ENCODE measurements at places on chromosomes 11 and 22.

GRCh38 chr11:45739866-45740265, 65.1 kb upstream of the SLC35C1 start:
- no peak for DNase-seq

GRCh38 chr11:28106353-28107043, 1.5 kb downstream of the KIF18A start:
- DNase-seq, result no peak

GRCh38 chr11:128234143-128234542, 353.2 kb downstream of the ETS1 start:
- no peak for DNase-seq

DNA sequence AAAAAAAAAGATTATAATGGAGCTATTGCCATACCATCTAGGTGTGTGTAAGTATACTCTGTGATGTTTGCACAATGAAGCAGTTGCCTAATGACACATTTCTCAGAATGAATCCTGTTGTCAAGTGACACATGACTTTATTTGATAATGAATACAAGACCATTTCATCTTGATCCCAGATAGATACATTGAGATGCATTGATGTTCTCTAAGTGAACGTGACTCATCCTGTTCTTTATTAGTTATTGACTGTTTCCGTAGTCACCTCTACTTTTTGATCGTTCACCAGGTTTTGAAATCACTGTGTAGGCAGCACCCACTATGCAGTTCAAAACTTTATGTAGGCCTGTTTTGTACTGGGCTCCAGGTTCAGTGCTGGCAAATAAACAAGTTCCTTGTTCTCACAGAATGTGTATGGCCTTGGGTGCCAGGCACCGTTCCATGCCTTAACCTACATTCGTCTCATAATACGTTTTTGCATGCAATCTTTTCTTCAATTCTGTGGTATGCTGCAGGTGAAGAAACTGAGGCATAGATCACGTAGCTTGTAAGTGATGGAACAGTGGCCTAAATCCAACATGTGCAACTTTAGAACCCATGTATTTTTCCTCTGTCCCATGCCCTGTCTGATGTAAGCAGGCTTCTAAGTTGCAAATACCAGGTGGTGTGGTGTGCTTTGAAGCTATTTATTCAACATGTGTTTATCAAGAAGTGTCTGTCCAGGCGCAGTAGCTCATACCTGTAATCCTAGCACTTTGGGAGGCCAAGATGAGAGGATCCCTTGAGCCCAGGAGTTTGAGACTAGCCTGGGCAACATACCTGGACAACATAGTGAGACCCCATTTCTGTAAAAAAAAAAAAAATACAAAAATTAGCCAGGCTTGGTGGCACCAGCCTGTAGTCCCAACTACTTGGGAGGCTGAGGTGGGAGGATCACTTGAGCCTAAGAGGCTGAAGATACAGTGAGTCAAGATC, 10.4 kb downstream of the SREBF2 start:
- DNase-seq, result no peak

DNA sequence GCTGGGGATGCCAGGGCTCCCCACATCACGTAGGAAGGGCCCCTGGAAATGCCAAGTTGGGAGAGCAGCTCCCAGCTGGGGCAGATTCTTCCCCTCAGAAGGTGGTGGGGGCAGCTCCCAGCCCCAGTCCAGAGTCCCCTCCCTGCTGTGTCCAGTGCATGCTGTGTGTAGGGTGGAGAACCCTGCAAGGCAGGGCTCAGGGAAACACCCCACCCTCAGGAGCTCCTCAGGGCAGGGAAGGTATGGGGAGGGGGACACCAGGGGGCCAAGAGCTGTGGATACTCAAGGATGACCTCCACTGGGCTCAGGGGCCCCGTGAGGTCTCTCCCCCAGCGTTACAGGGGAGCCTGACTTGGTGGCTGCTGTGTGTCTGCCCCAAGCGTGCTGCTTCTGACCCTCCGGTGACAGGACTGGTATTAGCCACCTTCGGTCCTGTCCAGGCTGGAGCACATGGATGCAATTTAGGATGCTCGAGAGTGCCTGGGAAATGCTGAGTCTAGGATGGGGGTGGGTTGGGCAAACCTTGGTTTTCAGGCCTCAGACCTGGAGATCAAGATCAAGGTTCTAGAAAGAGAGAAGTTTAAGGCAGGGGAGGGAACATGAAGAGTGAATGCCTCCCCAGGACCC, 16.1 kb upstream of the CABP7 start:
- DNase-seq, result no peak

DNA sequence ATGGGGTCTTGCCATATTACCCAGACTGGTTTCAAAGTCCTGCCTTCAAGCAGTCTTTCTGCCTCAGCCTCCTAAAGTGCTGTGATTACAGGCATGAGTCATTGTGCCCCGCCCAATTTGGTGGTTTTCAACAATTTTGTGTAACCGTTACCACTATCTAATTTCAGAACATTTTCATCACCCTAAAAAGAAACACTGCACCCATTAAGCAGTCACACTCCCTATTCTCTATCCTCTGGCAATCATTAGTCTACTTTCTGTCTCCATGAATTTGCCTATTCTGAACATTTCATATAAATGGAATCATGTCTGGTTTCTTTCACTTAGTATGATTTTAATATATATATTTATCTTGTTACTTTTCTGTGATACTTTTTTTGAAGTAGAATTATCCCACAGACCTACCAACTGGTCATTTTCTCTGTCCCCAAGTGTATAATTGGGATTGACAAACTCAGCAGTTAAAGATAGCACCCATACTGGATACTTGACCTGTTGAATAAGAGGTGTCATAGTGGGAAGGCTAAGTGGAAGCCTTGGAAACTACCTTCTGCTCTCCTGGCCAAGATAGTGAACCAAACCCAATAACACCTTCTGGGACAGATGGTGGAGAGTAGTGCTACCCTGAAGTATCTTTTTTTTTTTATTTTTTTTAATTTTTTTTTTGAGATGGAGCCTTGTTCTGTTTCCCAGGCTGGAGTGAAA, 64.8 kb downstream of the STIM1 start:
- DNase-seq, result peak; percentile 61

- no peak for DNase-seq
These were observed 28.7 kb upstream of the CTSD start for GRCh38 chr11:1792461-1792860.

DNA sequence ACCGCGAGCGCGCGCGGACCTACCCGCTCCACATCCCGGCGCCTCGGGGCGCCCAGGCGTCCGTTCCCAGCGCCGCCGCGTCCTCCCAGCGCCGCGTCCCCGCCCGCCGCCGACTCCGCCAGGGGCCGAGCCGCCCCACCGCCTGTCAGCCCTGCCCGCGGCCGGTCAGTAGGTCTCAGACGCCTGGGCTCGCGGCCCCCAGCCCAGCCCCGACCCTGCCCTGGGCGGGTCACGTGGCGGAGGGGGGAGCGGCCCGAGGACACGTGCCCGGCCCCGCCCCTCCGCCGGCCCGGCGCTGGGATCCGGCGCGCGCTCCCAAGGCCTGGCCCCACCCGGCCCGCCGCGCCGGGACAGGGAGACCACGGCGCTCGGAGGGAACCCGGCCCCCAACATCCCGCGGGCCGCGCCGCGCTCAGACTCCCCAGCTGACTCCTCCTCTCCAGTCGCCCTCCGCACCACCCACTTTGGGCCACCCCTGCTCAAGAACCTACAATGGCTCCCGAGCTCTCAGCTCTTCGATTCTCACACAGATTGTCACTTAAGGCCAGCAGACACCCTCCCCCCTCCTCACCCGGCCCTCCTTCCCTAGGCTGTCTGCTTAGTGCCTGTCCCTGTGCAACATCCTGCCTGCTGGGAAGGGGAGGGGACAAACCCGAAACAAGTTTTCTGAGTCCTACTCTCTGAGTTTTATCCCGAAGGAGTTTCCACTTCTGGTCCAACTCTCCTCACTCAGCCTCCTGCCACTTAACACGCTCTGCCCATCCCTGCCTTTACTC, at the start of gene RAB3IL1:
RAB3IL1 (minus strand) TSS at position 233 of the 776 bp plus-strand sequence; CDS start at position 34, 199 bp downstream.
- DNase-seq, result no peak

DNA sequence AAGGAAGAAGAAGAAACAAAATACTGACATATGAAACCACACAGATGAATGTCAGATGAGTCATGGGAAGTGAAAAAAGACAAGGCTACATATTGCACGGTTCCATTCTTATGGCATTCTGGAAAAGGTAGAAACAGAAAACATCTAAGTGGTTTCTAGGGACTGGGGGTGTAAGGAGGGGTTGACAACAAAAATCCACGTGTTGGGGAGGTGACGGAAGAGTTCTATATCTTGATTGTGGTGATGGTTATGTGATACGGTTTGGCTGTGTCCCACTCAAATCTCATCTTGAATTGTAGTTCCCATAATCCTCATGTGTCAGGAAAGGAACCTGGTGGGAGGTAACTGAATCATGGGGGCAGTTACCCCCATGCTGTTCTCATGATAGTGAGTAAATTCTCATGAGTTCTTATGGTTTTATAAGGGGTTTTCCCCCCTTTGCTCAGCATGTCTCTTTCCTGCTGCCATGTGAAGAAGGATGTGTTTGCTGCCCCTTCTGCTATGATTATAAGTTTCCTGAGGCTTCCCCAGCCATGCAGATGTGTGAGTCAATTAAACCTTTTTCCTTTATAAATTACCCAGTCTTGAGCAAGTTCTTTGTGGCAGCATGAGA, 6.4 kb upstream of the ARFGAP3 start:
- DNase-seq, result no peak

DNA sequence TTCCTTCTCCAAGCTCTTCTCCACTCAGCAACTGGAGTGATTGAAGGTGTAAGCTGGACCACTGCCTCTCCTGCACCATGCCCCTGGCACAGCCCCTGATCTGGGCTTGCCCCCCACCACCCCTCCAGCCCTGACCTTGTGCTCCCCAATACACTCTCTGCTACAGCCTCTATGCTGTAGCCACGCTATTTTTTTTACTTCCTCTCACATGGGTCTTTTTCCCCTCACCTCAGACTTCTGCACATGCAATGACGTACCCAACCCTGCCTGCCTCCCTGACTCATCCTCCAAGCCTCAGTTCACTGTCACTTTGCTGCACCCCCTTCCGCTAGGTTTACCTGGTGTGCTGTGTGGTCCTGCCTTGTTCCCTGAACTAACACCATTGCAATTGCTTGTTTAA, 9.0 kb downstream of the CSNK2A3 start:
- DNase-seq, result no peak

DNA sequence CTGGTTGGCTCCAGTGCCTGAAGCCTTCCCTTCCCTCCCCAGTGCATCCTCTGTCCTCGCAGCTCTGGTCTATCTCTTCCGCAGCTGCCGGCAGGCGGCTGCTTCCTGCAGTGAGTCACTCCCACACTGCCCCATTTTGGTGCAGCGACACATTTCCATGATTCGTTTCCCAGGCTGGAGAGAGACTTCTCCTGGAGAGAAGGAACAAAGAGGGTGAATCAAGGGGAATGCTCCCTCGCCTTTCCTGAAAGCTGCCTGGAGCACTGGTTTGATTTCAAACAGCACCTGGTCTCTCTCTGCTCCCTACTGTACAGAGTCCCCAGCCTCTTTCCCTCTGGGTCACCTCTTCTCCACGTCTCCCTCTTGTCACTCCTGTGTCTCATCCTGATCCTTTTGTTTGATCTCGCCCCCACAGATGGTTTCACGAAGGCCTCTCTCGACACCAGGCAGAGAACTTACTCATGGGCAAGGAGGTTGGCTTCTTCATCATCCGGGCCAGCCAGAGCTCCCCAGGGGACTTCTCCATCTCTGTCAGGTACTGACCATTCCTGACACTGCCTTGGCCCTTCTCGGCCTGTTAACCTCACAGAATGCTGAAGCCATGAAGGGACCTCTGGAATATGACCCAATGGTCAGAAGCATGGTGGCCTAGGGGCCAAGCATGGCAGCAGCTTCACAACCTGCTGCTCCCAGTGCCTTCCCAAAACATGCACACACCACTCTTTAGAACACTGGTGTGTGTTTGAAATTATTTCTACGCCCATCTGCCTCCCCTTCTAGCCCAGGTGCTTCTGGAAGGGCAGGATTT, at the start of gene TMA7B:
TMA7B (plus strand) TSS at position 758 of the 808 bp plus-strand sequence. CDS start 3,978 bp downstream, outside the sequence.
- no peak for DNase-seq

DNA sequence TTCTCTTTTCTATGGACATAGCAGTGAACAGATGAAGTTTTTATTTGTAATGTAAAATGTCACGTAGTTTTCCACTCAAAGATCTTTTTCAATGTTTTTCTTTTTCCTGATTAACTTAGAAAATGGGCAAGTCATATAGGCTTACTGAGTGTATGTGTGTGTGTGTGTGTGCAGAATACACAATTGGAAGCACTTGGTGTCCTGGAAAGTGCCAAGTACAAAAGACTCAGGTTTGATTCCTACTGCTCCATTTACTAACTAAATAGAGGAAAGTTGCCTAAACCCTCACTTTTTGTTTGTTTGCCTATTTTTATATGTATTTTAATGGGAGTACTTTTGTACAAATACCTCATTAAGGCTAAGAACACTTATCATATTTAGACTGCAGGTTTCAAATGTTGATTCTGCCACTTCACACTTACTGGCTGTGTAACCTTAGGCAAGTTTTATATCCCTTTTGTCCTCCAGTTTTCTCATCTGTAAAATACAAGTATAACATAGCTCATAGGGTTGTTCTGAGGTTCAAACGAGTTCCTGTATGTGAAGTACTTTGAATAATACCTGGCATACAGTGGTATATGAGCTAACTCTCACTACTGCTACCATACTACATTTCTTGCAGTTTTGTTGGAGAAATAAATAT, 90.1 kb downstream of the TYR start:
- DNase-seq, result no peak

- DNase-seq, result peak; percentile 83
These were observed at the start of gene SERGEF for GRCh38 chr11:18012906-18013781. TSS of gene SERGEF (minus strand) at chr11:18013047. CDS start at chr11:18013010, 37 bp downstream.

- DNase-seq, result no peak
These were observed 140.3 kb downstream of the CADM1 start for GRCh38 chr11:115363921-115364320.

DNA sequence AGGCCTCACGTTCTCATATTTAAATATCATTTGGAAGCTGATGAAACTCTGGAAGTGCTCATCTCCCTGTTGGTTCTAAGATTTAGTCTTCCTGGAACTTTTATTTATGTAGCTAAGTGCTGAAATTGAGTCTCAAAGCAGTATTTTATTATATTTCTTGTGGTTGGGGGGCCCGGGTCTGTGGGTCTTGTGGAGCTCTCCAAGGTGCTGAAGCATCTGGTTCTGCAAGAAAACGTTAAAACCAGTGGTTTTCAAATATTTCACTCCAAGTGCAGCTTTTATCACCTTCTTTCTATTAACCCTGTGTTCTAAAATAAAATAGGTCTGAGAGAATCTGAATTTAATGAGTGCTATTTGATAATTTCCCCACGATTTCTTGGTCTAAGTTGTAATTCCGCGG, 1404.8 kb downstream of the TBC1D22A start:
- no peak for DNase-seq

DNA sequence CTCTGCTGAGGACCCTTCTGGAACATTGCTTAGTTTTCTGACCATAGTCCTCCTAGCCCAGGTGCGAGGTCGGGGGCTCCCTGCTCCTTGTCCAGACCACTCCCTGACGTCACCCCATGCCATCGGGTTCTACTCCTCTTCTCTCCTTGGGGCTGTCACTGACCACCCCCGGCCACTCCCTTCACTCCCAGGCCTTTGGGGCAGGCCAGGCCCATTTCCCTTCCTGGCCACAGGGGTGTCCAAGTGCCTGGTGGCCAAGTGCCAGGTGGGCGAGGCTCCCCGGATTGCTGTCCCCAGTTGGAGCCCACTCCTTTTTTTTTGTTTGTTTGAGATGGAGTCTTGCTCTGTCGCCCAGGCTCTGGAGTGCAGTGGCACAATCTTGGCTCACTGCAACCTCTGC, 19.5 kb downstream of the MRGPRD start:
- no peak for DNase-seq

Data from stimulated activated CD8-positive, alpha-beta memory T cell treated with anti-CD3 and anti-CD28 coated beads, Interleukin-7, amount 100 ng/mL, for 24 hours (primary cell).